ENCODE measurements at places on chromosomes 5 and 9.

DNA sequence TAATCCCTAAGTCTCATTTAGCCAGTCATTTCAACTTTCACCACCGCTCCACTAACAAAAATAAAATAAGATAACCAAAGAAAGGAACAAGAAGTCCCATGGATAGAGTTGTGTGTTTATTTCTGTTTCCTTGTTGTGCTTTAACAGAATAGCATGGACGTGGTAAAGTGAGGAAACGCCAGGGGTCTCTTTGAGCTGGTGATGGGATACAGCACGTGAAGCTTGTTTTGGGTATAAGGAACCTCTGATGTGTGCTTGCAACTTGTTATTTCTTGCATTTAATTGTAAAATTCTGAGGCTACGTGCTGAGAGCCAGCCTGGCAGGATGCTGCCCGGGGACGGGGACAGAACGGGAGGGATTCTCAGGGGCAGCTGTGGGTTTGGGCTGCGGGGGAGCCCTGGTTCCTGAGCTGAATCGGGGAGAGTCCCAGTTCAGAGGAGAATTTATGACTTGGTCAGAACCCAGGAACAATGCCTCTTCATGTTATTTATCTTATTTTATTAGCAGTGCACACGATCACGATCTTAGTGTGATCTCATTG, 63.4 kb downstream of the ANKRD33B start:
- no peak for DNase-seq

DNA sequence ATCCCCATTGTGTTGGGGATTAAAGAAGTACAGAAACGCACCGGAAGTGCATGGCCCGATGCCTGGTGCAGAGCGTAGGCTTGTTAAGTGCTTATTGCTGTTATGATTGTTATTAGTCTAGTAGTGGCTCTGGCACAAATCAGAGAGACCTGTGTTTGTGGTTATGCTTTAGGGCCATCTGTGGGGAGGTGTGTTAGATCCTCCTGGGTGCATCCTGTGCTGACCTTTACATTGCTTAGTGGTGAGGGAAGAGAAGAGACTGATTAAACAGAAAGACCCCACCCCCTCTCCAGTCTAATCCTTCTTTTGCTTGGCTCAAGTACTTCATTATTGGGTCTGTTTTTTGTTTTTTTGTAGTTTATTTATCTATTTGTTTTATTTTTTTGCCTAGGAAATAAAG, 112.7 kb upstream of the SPRY4 start:
- DNase-seq: no peak

GRCh38 chr5:22033066-22033465, 820.1 kb downstream of the CDH12 start:
- DNase-seq: no peak

- no peak for DNase-seq
Measured at GRCh38 chr9:114720086-114720676, 38.2 kb upstream of the TEX48 start.

DNA sequence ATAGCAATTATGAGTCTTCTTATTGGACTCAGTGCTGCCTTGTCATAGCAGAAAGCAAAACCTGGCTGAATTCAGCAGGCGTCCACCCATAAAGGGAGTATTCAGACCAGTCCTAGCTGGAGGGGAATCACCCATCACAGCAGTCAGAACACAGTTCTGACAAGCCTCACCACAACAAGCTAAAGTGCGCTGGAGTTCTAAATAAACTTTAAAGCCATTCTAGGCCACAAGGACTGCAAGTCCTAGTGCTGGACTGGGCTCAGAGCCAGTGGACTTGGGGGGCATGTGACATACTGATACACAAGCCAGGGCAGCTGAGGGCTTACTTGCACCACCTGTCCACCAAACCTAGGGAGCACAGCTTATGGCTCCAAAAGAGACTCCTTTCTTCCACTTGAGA, 115.3 kb upstream of the PCSK5 start:
- no peak for DNase-seq

DNA sequence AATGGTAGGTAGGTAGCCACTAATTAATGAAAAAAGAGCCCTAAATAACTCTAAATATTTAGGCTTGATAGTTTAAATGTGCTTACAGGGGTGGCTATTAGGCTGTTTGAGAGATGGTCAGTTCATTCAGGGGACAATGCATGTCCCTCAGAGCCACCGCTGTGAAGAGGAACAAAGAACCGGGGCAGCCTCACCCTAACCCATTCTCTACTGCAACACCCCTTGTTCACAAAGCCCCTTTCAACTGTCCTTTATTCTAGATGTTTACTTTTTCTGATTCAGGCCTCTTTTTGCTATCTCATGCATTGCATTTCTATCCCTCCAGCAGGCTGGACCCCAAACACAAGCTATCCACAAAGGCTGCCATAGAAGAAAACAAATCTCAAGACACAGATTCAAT, 906.7 kb downstream of the NR2F1-AS1 start:
- DNase-seq: no peak

DNA sequence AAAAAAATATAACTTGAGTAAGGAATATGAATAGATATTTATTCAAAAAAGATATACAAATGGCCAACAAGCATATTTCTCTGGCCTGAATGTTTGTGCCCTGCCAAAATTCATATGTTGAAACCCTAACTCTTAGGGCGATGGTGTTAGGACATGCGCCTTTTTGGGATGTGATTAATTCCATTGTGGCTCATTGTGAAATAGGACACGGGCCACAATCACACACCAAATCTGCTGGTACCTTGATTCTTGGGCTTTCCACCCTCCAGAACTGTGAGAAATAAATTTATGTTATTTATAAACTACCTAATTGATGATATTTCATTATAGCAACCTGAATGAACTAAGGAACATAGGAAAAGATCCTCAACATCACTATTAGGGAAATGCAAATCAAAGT, 5.7 kb upstream of the IFNA21 start:
- no peak for DNase-seq

DNA sequence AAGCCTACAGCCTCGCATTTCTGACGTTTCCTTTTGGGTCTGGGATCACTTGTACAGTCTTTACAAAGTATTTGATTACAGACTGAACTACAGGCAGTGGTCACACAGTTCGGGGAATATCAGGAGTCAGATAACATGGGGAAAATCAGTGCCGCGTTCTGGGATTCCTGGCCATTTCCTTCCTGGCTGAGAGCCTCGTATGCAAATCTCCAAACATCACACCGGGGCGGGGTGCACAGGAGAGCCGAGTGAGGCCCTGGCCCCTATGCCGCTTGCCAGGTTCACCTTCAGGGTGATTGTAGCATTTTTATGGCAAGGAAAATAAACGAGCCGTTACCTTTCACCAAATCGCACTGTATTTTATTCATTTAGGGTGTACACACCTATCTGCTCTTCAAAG, 29.6 kb upstream of the SLC9A3 start:
- no peak for DNase-seq

GRCh38 chr9:88996046-88996920, 5.0 kb downstream of the S1PR3 start:
- DNase-seq: no peak

DNA sequence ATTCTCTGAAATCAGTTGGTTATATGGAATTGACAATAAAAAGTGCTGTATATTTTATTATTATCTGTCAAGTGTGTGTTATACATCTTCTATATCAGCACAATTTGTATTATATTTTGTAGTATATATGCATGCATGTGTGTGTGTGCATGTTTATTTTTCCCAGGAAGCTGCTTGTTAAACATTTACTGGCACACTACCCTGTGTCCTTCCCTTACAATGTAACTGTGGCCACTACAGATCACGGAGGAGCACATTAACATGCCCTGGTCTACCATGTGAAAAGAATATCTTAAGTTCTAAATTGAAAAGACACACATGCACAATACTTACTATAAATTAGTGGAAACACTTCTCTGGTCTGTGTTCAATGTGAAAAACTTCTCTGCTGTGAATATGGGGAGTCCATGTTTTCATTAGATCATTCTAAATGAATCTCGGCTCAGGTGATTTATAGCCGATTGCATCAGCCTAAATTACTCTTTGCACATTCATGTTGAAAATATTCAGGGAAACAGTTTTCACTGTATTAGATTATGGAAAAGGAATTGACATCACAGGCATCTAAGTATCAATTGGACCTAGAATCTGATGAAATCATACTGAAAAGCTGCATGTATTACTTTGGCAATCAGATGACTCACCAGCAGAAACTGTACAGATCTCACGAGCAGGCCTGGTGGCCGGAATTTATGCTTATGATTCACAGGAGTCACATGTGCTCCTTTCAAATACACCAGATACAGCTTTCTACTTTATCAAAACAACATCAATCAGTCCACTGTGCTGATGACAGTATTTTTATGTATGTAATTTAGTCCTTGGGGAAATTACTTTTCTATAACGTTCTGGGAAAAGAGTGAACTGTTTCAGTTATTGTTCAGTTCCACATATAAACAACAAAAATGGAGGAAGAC, 39.4 kb downstream of the LURAP1L start:
- DNase-seq: peak; percentile 69

GRCh38 chr5:14295610-14296009, 152.5 kb downstream of the TRIO start:
- no peak for DNase-seq

- DNase-seq: no peak
Measured at GRCh38 chr9:135797507-135798262, 95.7 kb downstream of the KCNT1 start.

GRCh38 chr9:133356391-133357091, at the start of the genes SURF1 and SURF2:
Gene SURF1, minus strand, starts transcription at chr9:133356487. Its CDS starts 34 bp downstream, at chr9:133356453.
Gene SURF2, plus strand, starts transcription at chr9:133356550. Its CDS starts 43 bp downstream, at chr9:133356593.
- peak; percentile 16 for DNase-seq

DNA sequence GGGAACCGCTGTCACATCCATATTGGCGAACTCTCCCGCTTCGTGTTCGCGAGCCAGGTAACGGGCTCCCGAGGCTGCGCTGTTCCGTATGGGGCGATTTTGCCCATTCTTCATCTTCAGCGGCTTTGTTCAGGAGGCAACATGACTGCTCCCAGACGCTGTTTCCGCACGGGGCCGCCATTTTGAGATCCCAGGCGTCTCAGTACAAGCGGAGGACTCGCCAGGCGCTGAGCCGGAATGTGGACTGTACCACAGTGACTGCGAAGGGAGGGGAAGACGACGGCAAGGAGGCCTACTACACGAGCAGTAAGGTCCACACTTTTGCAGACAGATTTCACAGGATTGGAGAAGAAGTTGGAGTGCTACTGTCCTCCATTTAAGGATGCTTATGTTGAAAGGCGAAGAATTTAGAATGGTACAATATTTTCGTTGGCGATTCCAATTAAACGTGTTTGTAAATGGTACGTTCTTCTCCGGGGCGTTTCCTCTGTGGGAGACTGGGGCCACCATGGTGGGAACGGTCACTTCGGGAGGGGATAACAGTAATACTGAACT, 41.6 kb upstream of the ZNF300 start:
- no peak for DNase-seq

GRCh38 chr5:174796711-174797192, 72.4 kb downstream of the MSX2 start:
- DNase-seq: no peak

- DNase-seq: no peak
Measured at GRCh38 chr5:72074251-72074650, 33.0 kb upstream of the MAP1B start.

DNA sequence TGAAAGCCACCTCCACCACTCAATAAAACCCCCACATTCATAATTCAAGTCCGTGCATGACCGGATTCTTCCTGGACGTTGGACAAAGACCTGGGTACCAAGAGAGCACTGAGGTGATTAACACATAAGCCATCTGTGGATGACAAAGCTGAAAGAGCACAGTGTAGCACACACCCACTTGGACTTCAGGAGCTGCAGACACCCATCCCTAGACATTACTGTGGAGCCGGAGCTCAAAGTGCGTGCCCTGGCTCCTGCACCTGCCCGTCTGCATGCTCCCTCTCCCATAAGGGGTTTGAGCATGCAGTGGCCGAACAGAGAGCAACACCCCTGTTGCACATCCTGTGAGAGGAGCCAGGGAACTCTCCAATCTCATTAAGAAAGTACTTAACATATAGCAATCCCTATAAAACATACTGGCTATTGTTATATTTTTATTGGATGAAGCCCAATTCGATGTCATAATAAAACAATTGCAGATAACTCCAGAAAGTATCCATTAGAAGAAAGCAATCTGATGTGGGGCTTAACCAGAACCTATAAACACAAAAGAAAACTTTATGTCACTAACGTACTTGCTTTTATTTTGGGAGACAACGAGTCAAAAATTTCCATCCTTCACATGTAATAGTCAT, 1174.2 kb upstream of the C9orf72 start:
- no peak for DNase-seq

- no peak for DNase-seq
Measured at GRCh38 chr5:149881874-149882273, 62.7 kb downstream of the PDE6A start.

GRCh38 chr9:13437866-13438265, 158.4 kb upstream of the MPDZ start:
- no peak for DNase-seq

- no peak for DNase-seq
Measured at GRCh38 chr9:21688108-21689102, 114.0 kb upstream of the MTAP start.

All from NCI-H2081 treated with DMSO at 0.1 percent for 48 hours (cell line).